Activated T-helper 1 cell treated with anti-CD3 and anti-CD28 coated beads, Interleukin-2, amount 50 U/mL, for 16 hours (primary cell): ENCODE measurements at places on chromosomes 3 and 15.
A peak's percentile ranks its signal among the peaks of the same experiment; 100 is the strongest.

DNA sequence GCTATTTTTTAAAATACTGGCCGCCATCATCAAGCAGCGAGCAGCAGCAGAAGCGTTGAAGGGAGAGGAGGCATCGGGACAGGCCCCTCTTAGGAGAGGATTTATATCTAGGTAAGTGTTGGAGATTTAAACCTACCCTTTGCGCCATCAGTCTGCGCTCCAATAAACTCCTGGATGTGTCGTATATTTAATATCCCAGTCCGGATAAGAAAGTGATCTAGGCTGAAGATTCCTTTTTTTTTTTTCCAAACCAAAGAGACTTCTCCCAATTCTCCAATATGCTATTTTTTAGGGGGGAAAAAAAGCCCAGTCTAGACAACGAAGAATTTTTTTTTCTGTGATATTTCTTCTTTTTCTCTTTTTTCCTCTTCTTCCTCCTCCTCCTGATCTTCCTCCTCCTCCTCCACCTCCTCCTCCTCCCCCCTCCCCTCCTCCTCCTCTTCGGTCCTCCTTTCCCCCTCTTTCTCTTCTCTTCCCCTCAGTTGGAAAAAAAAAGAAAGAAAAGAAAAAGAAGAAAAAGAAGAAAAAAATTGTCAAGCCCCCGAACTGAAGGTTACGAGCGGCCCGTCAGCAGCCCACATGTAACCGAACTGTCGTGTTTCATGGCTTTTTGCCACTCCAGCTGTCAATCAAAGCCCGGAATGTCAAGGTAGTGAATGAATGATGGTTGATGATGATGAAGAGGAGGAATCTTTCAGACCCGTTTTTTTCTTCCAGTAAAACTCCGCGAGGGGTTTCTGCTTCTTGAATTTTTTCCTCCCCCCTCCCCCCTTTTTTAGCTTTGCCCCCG is 835 bp downstream of the MEIS2 start:
- no peak for DNase-seq

DNA sequence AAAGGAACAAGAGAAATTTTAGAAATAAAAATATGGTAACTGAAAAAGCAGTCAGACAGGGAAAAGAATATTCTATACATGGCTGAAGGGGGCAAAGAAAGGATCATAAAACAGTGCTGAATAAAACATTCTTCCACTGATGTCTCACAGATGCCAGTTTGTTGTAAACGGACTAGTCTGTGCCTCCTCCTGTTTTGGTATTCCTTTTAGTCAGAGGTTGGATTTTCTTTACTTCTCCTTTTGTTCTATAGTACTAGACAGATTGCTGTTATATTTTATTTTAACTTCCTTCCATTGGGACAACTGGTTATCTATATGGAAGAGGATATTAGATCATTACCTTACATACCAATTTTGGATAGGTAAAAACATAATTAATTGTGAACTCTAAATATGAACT is 16.0 kb upstream of the GNB5 start:
- no peak for DNase-seq

DNA sequence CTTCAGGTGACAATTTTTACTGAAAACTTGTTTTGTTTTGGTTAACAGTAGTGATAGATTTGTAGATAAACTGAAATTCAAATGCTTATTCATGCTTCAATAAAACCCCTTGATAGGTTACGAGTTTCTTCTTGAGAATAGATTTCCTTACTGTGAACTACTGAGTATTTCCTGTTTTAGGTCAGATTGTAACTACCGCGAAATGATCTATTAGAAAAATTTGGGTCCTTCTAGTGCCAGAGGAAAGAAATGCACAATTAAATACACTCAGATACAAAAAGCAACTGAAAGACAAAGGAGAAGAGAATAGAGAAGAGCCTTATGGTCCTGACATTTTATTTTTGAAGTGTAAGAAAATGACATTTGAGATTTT is 251.7 kb upstream of the TBL1XR1 start:
- DNase-seq, result no peak

GRCh38 chr15:93042211-93042610 is 46.8 kb downstream of the RGMA start:
- no peak for DNase-seq

DNA sequence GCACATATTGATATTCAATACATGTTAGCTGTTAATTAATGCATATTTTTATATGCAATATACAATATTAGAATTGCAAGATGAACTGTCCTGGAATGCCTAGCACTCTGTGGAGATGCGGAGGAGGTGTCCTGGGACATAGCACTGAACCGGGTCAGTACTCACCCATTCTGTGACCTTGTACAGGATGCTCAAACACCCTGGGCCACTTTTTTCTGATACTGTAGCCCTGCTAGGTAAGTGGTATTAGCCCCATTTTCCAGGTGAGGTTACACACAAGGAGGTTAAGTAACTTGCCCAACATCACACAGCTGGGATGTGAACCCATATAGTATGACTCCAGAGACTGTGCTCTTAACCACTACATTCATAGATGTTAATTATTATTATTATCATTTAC is 1.7 kb upstream of the MAGEF1 start:
- DNase-seq, result no peak

- DNase-seq, result no peak
Measured at GRCh38 chr15:79009379-79009778, 64.5 kb upstream of the CTSH start.

GRCh38 chr3:16132928-16133327 is 41.6 kb upstream of the GALNT15 start:
- no peak for DNase-seq

DNA sequence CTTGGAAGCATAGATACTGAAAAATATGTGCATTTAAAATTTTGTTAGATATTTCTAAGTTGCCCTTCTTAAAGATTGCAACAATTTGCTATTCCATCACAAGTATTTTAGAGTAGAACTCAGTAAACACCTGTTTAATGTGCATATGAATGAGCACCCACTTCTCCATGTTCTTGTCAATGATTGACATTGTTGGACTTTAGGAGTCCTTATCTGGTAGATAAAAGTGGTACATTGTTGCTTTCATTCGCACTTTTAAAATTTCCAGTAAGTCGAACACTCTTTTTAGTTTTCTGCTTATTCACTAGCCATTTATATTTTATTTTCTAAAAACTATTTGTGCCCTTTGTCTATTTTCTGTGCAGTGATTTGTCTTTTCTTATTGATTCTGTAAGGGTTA is 478.3 kb downstream of the SOX2 start:
- no peak for DNase-seq

DNA sequence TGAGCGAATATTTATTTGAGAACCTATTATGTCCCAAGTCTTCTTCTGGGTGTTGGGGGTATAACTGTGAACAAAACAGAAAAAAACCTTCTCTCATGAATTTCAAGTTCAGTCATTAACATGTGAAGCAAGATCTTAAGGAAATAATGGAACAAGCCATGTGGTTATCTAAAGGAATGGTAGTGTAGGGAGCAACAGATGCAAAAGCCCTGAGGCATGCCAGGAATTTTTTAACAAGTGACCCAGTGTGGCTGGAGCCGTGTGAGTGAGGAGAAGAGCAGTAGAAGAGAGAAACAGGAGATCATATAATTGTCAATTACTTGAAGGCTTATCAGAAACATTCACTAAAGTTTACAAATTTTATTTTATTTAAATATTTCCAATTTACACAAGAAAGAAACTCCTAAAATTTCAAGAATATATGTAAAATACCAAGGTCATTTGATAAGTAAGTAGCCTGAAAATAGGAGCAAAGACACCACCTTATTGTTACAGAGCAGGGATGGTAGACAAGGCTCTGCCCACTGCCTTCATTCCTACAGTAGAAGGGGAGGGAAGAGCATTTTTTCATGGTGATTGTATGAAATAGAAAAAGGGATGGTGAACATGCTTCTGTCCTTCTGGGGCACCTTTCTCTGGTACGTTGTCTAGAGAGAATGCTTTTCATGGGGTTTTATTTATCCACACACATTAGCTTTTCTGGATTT is 345.1 kb downstream of the PLOD2 start:
- DNase-seq, result no peak

DNA sequence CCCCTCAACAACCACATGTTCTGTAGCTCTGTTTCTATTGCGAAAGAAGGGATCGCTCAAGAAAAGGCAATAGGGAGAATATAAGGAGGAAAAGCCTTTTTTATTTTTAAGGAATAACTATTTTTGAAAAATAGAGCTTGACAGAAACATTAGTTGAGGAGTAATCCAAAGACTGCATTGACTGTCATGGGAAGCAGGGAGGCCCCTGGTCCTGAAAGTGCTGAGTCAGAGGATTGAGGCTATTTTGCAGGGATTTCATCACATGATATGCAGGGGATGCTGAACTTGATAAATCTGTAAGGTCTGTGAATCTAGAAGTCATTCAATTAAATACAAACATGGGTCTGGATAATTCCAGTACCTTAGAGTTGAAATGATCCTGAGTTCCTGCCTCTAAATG is 92.0 kb downstream of the MTHFS start:
- DNase-seq, result no peak

GRCh38 chr15:38154837-38155236 is 97.8 kb upstream of the SPRED1 start:
- DNase-seq, result no peak

DNA sequence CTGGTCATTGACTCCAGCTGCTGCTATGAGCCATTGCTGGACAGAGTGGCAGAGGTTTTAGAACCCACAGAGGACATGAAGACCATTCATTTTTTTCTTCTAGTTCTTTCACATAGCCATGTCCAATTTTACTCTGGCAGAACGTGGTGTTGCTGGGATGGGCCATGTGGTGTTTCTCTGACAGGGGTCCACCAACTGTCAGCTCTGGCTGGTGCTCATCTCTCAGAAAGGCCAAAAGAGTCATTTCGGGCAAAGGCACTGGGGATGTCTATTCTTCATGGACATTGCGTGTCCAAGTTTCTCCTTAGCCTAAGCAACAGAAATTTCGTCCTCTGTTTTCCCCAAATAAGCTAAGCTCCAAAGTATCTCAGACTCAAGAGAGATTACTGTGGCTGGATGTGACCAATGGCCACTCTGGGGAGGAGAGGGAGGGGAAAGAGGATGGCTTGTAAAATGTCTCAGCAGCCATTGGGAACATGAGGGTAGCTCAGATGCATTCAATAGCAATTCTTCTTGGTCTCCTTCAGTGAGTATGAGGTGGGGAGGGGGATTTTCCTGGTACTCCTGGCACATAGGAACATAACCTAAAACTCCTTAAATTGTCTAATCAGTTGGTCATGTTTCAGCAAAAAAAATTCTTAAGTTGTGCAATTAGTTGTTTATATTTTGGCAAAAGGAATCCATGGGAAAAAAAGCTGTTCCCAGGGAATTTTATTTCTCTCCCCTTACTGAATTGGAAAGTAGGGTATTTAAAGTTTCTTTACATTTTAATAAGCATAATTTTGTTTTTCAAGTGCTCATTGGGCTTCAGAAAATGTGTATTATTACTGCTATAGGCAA is 131.6 kb upstream of the MITF start:
- DNase-seq, result no peak

DNA sequence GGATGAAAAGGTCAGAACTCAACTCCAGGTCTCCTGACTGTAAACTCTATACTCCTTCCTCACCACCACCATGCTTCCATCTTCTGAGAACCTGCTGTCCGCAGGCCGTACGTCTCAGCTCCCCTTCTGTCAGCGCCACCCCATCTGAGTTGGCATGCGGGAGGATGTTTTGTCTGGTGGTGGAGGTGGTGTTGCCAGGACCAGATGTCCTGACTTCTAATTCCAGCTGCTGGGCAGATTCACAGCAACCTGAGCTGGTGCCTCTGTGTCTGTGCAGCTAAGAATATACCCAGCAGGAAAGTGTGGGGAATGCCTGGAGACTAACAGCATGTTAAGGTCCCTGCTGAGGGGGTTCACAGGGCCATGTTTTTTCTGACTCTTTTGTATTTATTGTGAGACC is 23.2 kb downstream of the PLA1A start:
- no peak for DNase-seq

GRCh38 chr3:127645371-127646015 is 16.5 kb downstream of the PODXL2 start:
- no peak for DNase-seq

DNA sequence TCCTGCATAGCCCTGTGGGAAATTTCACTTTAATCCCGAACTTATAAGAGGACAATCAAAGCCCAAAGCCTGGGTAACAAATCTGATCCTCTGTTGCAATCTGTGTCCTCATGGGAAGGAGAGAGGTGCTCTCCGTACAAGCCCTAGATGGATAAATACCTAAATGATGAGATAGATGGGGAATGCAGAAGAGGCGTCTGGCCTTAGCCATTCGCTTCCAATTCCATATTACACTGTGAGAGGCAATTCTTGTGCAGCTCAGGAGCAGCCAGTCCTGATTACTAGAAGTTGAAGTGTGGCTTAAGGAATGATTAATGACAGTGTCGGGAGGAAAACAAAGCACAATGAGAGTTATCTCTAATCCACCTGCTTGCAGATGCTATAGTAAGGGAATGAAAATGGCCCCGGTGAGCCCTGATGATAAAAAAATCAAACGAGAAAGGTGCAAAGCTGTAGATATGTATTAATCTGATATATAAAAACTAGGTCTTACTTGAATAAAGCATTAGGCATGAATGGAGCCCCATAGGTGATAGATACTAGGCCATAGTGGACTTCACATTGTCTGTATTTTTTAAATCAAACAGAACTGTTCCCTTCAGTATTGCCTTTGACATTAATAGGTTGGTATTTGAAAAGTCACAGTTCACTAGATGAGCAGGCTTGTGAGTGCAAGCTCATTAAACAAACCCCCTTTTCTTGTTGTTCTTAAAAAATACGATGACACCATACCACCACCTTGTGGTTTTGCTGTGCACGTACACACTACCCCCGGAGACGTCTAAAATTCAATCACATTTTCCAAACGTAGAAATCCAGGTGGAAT is 54.2 kb upstream of the TMCO5A start:
- no peak for DNase-seq

GRCh38 chr15:67585681-67586080 is 43.2 kb downstream of the MAP2K5 start:
- no peak for DNase-seq

- peak; percentile 86 for DNase-seq
Measured at GRCh38 chr3:128993461-128994172, at the start of gene CFAP92. Gene CFAP92, minus strand, starts transcription at chr3:128994076. Its CDS starts 772 bp downstream, at chr3:128993304.
